Esophagus squamous epithelium (tissue), 5 donors: ENCODE measurements at places on chromosomes 1 and 21. TPM values are rescaled to one million over a fixed set of nuclear protein-coding genes. Genes with fewer than 3 reads are reported as not detected.

The ADAMTS5 gene
- total RNA-seq, result 1.1 TPM

The GJA5 gene
- total RNA-seq, result 5.6 TPM

The SYNC gene
- 2.9 TPM for total RNA-seq

The MXRA8 gene
- total RNA-seq, result 21.2 TPM

The LIN28A gene
- total RNA-seq, result not detected

The C1QB gene
- total RNA-seq, result 19.0 TPM

The ORC1 gene
- total RNA-seq, result 6.2 TPM

DNA sequence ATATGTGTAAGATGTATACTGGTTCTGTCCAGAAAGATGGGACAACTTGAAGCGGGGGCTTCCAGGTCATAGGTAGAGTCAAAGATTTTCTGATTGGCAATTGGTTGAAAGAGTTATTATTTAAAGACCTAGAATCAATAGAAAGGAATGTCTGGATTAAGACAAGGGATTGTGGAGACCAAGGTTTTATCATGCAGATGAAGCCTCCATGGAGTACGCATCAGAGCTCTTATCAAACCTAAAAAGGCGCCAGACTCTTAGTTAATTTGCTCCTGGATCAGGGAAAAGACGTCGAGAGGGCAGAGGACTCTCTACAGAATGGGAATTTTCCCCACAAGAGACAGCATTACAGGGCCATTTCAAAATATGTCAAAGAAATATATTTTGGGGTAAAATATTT is 23.7 kb upstream of the ETV3 start:
- no peaks in the 10 kb centered on the region for H3K36me3 ChIP-seq
- H3K4me3 ChIP-seq, result no peak overlapping the region
- no peaks in the 10 kb centered on the region for H3K27me3 ChIP-seq
- H3K27ac ChIP-seq, result no peak overlapping the region

DNA sequence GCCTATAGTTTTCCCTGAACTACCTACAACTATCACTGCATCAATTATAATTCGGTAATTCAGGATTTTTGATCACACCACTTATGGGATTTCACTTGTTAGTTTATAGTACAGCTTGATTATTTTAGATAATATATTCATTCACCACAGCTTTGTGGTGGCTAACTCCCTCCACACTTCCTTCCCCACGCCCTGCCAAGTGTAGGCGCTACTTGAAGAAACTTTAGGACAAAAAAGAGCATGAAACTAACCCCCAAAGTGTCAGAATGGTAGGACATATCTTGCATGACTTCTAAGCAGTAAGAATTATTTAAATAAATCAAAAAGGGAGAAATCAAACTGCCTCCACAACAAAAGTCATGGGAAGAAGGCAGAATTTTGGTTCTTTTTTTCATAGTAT is 70.1 kb downstream of the LHX9 start:
- no peaks in the 10 kb centered on the region for H3K36me3 ChIP-seq
- DNase-seq, result no peak
- H3K4me3 ChIP-seq, result no peak overlapping the region

DNA sequence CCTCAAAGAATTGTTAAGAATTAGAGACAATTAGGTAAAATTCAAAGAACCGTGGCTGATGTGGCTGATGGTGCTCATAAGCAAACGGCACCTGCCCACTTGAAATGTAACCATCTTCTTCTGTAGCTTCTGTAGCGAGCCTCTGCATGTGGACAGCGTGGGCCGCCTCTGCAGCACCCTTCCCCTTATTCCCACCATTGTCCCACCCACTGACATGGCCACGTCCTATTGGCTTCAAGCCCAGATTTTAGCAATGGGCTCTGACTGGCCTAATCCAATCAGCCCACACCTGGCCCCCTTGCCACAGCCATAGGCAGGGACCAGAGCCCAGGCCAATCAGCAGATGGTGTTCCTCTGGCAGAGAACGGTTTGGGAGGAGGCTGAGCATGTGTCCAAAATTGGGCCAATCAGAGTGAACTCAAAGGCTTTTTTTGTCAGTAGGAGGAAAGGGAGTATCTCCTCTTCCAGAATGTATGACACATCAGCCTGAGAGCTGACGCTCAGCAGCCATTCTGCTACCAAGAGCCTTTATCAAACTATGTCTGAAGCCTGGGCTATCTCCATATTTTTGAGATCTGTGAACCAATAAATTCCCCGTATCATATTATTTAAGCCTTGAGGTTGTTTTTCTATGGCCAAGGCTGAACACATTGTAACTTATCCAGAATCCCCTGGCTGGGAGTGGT is 518.5 kb downstream of the SMYD3 start:
- no peaks in the 10 kb centered on the region for H3K36me3 ChIP-seq
- no peak overlapping the region for H3K27ac ChIP-seq
- H3K4me3 ChIP-seq, result no peak overlapping the region
- peaks cover 7% of the 10 kb centered on the region for H3K4me1 ChIP-seq
- DNase-seq, result no peak

DNA sequence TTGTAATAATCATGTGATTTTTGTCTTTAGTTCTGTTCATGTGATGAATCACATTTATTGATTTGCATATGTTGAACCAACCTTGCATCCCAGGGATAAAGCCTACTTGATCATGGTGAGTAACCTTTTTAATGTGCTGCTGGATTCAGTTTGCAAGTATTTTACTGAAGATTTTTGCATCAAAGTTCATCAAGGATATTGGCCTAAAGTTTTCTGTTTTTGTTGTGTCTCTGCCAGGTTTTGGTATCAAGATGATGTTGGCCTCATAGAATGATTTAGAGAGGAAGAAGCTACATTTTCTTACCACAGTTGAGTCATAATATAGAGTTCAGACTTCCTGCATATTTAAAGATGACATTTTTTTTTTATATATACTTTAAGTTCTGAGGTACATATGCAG is 455.9 kb downstream of the PLPP3 start:
- no peaks in the 10 kb centered on the region for H3K4me1 ChIP-seq
- H3K4me3 ChIP-seq, result no peak overlapping the region
- H3K27ac ChIP-seq, result no peak overlapping the region
- no peak for DNase-seq

DNA sequence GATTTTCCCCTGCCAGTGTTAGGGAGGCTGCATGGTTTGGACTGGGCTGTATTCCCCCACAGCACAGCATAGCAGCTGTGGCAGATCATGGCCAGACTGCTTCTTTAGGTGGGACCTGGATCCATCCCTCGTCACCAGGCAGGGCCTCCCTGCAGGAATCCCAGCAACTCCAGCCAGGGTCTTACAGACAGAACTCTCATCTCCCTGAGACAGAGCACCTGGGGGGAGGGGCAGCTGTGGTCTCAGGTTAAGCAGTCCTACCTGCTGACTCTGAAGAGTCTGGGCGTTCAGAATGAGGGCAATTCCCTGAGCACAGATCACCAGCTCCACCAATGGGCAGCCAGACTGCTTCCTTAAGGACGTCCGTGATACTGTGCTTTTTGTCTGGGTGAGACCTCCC is 47.9 kb upstream of the C1orf115 start:
- H3K27me3 ChIP-seq, result no peaks in the 10 kb centered on the region
- peaks cover 38% of the 10 kb centered on the region for H3K36me3 ChIP-seq
- no peak for DNase-seq
- peaks cover 6% of the 10 kb centered on the region for H3K4me1 ChIP-seq

DNA sequence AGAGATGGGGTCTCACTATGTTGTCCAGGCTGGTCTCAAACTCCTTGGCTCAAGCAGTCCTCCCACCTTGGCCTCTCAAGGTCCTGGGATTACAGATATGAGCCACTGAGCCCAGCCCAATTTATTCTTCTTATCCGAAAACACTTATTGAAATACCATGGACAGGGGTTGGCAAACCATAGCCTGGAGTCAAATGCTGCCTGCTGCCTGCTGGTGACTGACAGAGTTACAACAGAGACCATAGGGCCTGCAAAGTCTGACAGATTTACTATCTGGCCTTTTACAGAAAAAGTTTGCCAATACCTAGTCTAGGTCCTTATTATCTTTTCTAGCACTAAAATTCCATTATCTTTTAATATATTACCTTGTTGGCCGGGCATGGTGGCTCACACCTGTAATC is 87.1 kb upstream of the ZNF281 start:
- no peak for DNase-seq
- no peak overlapping the region for H3K27ac ChIP-seq
- H3K4me1 ChIP-seq, result no peaks in the 10 kb centered on the region

GRCh38 chr1:206962272-206962671 is 8.0 kb downstream of the FCAMR start:
- H3K27me3 ChIP-seq, result no peaks in the 10 kb centered on the region
- no peak overlapping the region for H3K27ac ChIP-seq
- no peak for DNase-seq

DNA sequence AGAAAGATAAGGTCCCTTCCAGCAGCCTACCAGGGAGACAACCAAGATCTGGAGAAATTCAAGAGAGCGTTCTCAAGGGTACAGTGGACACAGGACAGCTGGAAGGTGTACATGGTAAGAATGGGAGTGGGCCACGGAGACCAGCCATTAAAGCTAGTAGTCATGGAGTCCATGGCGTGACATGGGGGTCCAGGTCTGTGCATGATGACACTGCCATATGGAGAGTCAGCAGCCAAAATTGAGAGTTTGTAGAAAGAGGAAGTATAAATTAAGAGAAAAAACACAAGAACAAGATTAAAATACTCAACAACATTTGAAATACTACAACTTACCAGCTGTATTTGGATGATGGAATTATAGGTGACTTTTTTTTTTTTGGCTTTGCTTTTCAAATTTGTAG is 7.9 kb upstream of the LORICRIN start:
- H3K27ac ChIP-seq, result no peak overlapping the region
- H3K36me3 ChIP-seq, result no peaks in the 10 kb centered on the region
- DNase-seq, result no peak
- H3K4me3 ChIP-seq, result no peak overlapping the region
